Brain pericyte (primary cell): ENCODE measurements at places on chromosomes 4 and X.

DNA sequence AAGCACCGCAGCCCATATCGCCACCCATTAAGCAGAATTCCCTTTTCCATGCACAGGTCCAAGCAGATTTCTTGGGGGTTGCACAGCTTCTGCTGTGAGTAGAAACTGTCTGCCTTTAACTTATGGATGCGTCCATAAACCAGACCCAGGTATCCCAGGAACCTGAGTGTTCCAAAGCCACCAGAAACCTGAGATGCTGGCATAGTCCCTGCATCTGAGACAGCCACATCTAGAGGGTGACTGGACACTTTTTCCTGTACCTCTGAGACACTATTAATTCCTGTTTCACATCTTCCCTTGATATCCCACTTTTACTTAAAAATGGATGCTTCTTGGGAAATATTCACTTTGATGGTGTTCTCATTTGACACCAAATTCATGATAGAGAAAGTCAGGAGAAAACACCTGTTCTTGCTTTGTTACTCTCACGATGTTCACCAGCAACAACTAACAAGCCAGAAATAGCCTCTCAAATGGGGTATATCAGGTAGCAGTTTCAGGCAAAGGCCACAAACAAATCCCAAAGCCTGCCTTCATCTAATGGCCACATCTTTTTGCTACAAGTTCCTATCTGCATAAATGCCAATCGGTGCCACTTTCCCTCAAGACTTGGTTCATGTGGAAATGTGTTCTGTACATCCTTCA, 45.5 kb upstream of the PRDX4 start:
- DNase-seq = no peak

- DNase-seq = no peak
Measured at GRCh38 chr4:47462799-47463234, 685 bp downstream of the COMMD8 start.

DNA sequence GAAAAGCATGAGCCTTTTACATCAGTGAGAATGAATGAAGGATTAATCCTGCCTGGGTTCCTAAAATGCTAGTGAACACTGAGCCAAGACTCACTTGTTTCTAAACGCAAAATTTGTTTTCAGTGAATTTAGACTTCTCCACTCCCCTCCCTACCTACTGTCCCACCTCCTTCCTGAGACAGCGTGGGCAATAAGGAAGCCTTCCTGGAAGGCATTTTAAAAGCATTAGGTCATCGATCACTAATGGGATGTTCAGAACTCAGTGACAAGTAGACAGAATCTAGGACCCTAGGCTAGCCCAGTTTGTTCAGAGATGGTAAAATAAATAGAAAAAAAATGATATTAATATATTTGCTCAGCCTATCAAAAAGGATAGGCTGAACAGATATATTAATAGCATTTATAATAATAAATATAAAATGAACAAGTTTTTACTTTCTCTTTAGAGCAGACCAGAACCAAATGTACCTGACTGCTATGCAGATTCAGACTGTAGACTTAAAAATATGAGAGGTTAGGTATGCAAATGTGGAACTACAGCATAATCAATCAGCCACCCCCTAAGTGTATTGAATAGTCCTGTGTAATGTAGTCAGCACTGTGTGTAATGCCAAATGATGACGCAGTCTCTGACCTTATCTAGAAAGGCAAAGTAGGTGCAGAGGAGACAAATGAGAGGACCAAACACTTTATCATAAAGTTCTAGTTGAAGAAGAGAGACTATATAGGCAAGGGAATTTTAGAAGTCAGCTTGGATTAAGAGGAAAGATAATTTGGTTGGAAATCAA, 331.1 kb downstream of the GPAT3 start:
- no peak for DNase-seq

- no peak for DNase-seq
Measured at GRCh38 chr4:16582526-16582925, 315.9 kb downstream of the LDB2 start.
